Stimulated activated CD4-positive, alpha-beta T cell treated with anti-CD3 and anti-CD28 coated beads, Interleukin-2, amount 100 ng/mL, for 48 hours (primary cell): ENCODE measurements at places on chromosomes 7 and 10.

DNA sequence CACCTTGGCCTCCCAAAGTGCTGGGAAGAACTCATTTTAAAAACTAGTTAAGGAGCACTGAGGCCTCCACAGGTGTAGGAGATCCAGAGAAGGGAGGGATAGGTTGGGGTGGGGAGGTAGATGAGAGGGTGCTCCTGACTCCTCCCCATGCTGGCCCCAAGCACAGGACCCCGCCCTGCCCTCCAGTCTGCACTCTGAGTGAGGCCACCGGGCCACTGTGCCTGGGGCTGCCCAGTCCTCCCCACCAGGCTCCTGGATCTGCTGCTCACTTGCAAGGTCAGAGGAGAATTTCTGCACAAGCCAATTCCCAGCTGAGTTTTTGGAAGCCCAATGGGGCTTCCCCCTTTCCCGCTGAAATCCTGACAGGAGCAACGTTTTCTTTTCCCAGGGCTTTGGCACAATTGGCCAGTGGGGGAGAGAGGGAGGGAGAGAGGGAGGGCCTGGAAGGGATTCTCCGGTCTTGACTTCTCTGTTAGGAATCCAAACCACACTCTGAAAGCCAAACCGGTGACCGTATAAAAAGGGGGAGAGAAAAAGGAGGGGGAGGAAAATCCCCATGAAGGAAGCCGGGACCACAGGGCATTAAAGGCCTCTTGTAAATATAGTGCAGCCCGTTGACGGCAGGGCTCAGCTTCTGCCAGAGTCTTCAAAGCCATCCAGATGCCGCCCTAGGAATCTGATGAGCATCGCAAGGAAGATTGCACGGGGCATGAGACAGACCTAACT lies 116.2 kb downstream of the SH3PXD2A start:
- DNase-seq, result no peak

DNA sequence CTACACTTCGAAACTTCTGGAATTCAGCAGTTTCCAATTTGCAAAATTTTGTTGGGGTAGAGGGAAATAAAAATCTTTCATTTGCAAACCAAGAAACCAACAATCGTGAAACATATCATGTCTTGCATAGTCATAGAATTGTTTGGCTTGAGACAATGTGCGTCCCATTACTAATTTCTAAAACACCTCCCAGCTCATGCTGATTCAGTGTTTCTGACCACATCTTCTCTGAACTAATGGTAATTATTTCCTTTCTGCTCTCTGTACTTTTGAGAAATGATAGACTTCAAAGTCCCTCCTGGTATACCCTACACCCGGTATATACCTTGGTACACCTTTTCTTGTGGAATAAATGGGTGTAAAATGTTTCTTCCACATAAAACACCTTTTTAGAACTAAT lies 41.8 kb upstream of the TSPAN13 start:
- no peak for DNase-seq

DNA sequence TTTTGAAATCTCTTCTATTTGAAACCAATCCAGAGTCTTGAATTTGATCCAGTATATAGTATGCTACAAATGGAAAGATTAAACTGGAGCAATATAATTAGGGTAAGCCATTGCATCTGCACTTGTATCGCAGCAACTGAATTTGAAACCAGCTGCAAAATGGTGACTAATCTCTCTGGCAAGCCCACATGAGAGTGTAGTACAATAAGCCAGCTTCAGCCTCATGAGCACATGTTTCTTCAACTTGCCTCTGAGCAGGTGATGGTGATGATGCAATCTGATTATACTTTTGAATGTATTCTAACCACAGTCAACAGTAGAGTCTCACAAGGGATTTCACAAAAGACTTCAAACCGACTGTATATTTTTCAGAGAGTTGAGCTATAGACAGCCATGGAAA lies 829 bp upstream of the RPA3 start:
- peak; percentile 23 for DNase-seq

- no peak for DNase-seq
Observed at GRCh38 chr10:29554660-29555059, 80.1 kb downstream of the SVIL start.

GRCh38 chr7:76220185-76221057 lies 18.7 kb downstream of the SRRM3 start:
- no peak for DNase-seq

DNA sequence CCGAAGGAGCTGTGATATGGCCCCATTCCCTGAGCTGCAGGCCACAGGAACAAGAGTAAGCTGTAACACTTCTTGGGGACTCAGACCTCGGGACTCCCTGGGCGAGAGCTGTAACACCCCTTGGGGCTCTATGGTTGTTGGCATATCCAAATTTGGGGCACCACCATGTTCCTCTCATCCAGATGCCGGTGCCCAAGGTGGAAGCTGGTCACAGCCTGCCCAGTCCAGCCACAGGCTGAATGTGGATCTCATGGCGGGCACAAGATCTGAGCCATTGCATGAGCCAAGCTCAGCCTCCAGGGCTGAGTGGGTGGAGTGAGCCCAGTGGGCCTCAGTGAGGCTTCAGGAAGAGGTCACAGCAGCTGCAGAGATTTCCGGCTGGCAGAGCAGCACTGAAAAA lies 78.9 kb downstream of the TMEM106B start:
- DNase-seq, result no peak

- peak; percentile 28 for DNase-seq
Observed at GRCh38 chr10:7408291-7409044, 2.4 kb downstream of the SFMBT2 start.

- DNase-seq, result no peak
Observed at GRCh38 chr10:132272231-132272971, 35.3 kb downstream of the STK32C start.

GRCh38 chr7:130996833-130997231 lies 262.8 kb upstream of the KLF14 start:
- DNase-seq, result no peak

DNA sequence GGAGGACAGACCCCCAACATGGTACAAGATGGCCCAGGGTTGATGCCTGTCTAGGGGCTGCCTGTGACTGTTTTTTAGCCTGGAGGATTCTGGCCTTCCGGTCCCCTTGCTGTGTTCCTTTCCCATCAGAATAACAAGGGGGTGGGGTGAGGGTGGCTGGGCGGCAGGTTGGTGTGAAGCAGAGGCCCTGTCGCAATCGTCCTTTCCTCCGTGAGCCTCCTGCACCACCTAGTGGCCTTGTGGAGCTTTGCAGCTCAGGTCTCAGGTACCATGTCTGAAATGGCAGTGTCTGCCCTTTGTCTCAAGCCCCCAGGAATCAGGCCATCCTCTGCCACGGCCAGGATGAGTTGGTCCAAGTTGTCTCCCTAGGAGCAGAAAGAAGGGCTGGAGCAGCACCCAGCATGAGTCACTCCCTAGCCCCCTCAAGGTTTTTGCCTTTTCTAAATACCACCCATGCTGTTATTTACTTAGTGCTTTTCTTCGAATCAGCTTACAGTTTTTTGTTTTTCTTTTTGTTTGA lies 24.2 kb downstream of the TACR2 start:
- DNase-seq, result peak; percentile 77

DNA sequence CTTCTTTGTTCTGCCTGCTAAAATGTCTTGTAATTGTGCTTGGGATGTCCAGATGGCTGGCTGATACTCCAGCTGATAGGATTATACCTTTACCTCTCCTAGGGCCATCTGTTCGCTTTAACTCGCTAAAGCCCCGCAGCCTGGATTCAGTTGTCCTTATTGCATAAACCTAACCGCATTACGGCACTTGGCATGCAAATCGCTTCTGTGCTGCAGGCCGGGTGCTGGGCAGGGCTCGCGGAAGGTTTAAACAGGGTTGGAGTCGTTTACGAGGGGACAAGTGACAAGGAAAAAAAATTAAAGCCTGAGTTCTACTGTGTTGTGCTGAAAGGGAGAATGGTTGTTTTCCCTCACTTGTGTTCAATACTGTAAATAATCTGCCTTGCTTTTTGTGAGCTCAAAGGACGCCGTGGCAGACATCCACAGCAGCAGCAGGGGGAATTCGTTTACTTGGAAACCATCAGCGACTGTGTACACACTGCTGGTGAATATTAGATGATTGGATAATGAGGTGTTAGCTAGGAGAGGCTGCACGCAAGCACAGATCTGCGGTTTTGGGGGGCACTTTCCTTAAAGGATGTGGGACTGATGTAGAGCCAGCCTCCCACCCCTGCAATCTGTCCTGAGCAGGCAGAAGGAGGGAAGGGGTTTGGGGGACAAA lies 93.0 kb downstream of the EBF3 start:
- DNase-seq, result no peak

- no peak for DNase-seq
Observed at GRCh38 chr7:25537662-25538375, 309.5 kb upstream of the NPVF start.

- DNase-seq, result no peak
Observed at GRCh38 chr10:19775296-19775695, 40.9 kb upstream of the PLXDC2 start.

DNA sequence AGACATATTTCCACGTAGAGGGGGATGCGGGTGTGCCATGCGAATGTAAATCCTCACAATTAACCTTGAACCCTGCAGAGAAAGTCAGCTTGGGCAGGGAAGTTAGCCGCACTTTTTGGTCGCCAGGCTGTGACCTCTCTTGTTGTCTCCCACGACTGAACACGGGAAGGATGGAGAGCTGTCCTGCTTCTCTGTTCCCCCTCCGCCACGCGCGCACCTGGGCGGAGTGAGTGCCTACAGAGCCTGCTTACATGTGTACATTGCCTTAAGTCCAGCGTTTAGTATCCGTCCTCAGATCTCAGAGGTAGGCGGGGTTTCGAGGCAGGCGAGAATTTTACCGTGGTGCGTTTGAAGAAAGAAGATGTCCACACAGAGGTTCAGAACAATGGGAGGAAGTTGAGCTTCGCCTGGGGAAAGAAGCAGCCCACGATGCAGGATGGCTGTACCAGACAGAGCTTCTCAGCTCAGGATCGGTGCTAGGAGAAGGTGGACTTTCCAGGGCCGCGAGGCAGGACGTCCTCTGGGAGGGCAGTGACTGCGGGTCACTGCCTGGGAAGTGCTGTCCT lies 482 bp upstream of the ERCC6 start:
- DNase-seq, result peak; percentile 11

- DNase-seq, result no peak
Observed at GRCh38 chr10:8069108-8069507, 14.6 kb downstream of the GATA3 start.

DNA sequence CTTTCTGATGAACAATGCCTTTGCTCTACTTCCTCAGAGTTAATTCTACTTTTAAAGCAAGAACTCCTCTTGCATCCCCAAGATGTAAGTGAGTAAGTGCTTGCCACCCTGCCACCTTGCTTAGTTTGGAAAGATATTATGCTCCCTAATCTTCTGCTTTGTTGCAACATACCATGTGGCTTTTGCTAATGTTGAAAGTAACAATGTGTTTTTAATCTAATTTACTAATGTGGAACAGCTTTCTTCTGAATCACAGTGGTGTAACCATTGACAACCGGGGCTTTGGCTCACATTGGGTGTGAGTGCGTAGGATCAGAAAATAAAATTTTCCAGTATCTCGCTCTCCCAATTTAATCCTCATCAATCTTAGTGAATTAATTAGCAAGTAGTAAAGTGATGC lies 254.1 kb upstream of the PTER start:
- DNase-seq, result no peak

GRCh38 chr10:113326160-113327111 lies 226.4 kb upstream of the HABP2 start:
- DNase-seq, result peak; percentile 12

GRCh38 chr10:132407243-132407746 lies 10.3 kb downstream of the PWWP2B start:
- no peak for DNase-seq

DNA sequence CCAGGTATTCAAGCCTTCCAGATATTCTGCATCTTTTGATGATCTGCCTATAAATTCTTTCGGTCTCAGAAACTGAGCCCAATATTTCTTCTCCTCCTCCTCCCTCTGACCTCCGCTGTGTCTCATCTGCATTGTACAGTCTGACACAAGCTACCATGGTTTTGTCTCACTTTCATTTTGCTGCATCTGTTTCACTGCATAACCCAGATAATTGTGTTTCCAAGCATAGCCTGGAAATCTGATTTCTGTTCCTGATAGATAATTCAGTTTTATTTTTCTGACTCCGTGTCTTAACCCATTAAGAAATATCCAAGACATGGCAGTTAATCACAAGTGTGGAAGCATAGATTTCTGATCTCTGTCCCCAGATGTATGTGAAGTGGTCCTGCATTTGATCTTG lies 374.2 kb upstream of the SEMA3A start:
- no peak for DNase-seq

GRCh38 chr10:112953174-112954159 lies 3.4 kb downstream of the TCF7L2 start:
- no peak for DNase-seq

DNA sequence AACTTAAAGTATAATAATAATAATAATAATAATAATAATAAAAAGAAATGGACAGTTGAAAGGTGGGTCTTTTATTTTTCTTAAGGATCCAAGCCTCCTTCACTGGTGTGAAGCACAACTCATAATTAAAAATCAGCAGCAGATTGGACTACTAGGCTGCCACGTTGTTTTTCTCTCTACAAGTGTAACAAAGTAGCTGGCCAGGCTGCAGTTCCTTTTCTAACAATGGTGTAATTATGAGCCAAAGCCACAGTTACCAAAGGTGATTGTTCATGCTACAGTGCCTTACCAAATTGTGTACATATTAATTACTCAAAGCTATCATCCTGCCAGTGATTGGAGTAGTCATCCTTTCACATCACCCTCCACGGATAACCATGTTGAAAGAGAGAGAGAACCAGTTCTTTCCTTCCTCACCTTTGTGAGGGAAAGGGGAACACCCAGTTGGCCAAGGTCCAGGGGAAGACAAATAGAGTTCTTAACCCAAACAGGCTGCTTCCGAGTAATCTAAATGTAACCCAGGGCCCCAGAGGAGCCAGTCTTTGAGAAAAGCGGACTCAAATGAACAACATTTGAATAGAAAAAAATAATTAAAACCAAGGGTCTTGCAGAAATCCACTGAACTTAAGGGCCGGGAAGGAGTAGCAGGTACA lies 86.3 kb upstream of the NPS start:
- no peak for DNase-seq

DNA sequence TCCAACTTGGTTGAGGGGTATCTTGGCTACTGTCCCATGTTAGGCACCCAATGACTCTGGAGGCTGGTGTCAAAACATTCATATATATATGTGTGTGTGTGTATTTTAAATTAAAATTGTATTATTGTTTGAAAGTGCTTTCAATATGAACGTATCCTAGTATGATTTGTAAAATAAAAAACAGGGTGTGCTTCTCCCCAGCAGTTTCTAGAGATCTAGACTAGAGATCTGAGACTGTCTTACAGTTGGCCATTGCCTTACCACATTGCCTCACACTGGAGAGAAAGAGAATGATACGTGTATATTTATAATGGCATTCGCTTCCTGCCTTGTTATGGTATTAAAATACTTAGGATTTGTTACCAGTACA lies 1.2 kb downstream of the BAG3 start:
- no peak for DNase-seq

- DNase-seq, result no peak
Observed at GRCh38 chr7:98713165-98713810, 96.2 kb downstream of the NPTX2 start.

- DNase-seq, result no peak
Observed at GRCh38 chr7:39515534-39516228, 50.5 kb upstream of the YAE1 start.

- no peak for DNase-seq
Observed at GRCh38 chr10:106996510-106996909, 168.0 kb downstream of the SORCS1 start.

- no peak for DNase-seq
Observed at GRCh38 chr10:14588084-14588937, 186.4 kb downstream of the FAM107B start.
